ENCODE measurements at places on chromosomes 11 and 22.
A peak's percentile ranks its signal among the peaks of the same experiment; 100 is the strongest.

GRCh38 chr11:114077482-114078305, 18.2 kb downstream of the ZBTB16 start:
- no peak for DNase-seq

DNA sequence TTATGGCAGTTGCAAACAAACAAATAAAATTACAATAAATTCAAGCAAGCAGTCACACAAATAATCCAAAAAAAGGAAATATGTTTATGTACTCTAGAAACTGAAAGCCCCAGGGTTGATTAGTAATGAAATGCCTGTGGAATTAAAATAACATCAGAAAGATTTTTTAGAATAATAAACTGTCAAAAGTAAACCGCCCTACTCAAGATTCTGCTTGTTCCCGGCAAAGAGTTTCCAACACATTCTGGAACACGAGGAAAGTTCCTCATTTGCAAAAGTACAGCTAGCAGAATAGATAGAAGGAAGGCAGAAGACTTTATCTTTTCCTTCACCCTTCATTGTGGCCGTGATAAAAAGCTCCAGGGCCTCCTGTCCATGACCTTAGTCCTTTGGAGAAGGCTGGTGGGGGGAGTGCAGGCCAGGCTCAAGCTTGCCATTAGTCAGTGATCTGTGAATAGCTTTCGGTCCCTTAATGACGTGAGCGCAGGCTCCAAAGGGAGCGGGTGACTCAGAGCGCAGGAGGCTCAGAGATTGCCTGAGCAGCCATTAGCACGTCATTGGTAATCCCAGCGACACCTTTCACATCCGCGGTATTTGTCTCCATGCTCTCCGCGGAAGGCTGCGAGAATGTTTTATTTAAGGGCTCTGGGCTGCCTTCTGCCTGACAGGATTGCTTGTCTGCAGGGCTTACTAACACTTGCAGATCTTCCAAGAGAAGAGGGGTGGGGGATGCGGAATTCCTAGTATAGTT, 458.3 kb downstream of the METTL15 start:
- DNase-seq = peak; percentile 70

- DNase-seq = no peak
Measured at GRCh38 chr11:64235437-64236161, 1.2 kb downstream of the VEGFB start.

DNA sequence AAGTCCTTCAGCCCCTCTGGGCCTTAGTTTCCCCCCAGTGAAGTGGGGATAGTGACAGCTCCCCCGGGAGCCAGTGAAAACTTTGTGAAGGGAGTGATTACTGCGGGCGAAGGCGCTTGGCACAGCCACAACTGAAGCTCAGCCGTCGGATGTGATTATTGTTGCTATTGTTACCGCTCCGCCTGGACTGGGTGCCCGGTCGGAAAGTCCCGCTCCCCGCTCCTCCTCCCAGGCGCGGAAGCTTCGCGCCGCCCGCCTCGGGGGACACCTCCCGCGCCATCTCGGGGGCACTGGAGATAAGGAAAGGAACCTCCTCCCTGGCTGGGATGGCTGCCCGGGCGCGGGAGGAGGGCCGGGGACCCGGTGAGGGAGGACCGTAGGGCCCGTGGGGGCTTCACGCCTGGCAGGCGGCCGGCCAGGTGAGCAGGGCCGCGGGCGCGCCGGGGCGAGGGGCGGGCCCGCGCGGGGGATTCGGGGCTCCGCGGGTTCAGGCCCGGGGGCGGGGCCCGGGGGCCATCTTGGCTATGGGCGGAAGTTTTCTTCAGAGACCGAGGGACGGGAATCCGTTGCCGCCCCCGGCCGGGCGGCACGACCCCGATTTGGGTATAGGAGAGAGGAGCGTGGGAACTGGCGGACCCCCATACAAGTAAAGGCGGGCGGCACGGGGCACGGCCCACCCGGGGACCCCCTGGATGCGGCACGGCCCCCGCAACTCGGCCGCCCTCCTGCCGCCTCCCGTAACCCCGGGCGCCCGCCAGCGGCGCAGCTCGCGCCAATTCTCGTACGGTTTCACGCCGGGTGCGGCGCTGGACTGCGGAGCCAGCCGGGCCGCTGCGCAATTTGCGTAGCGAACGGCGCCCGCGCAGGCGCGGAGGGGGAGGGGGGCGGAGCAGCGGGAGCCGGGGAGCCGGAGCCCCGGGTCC, at the start of gene GPR137:
GPR137 (plus strand) TSS at position 887 of the 923 bp plus-strand sequence. CDS start 677 bp downstream, outside the sequence.
- peak; percentile 92 for DNase-seq

DNA sequence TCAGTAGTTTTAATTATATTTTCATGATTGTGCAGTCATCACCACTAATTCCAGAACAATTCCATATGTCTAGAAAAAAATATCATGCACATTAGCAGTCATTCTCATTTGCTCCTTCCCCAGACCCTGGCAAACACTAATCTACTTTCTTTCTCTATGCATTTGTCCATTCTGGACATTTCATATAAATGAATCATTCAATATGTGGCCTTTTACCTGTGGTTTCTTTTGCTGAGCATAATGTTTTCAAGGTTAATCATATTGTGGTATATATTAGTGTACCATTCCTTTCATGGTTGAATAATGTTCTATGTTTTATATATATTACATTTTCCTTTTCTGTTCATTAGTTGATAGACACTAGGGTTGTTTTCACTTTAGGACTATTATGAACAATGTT, 811.1 kb upstream of the RAG2 start:
- no peak for DNase-seq

DNA sequence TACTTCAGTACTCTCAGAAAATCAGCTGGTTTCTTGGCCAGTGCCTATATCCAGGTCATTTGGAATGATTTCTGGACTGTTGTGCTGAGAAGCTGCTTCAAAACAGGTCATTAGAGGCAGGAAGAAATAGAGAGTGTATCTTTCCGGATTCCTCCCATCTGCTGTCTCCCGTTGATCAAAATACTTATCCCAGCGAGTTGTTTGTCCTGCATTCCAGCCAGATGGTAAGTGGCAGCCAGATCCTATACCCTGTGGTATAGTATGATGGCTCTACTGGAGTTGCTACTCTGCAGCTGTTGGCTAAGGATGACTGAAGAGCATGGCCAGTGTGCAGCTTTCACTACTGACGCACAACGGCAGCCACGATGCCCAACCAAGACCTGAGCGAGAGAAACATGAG, 560.9 kb upstream of the ANO5 start:
- peak; percentile 64 for DNase-seq

- DNase-seq = no peak
Measured at GRCh38 chr11:93718057-93718563, 23.2 kb downstream of the TAF1D start.

DNA sequence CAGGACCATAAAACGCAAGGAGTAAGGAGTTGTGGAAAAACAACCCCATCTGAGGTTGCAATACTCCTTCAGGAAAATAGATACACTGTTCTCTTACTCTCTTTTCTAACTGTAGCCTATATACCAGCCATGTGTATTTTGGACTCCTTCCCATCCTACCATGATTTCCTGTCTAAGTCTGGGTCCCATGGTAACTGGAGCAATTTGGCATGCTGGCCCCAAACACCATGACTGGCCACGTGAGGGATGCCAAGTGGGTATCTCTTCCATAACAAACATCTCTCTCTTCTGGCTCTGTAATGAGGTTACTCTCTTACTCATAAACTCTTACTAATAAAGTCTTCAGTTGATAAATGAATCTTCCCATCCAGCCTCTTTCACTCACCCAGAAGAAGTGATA, 26.5 kb downstream of the ABTB2 start:
- DNase-seq = peak; percentile 66

- no peak for DNase-seq
Measured at GRCh38 chr11:107050121-107050520, 31.8 kb upstream of the GUCY1A2 start.

DNA sequence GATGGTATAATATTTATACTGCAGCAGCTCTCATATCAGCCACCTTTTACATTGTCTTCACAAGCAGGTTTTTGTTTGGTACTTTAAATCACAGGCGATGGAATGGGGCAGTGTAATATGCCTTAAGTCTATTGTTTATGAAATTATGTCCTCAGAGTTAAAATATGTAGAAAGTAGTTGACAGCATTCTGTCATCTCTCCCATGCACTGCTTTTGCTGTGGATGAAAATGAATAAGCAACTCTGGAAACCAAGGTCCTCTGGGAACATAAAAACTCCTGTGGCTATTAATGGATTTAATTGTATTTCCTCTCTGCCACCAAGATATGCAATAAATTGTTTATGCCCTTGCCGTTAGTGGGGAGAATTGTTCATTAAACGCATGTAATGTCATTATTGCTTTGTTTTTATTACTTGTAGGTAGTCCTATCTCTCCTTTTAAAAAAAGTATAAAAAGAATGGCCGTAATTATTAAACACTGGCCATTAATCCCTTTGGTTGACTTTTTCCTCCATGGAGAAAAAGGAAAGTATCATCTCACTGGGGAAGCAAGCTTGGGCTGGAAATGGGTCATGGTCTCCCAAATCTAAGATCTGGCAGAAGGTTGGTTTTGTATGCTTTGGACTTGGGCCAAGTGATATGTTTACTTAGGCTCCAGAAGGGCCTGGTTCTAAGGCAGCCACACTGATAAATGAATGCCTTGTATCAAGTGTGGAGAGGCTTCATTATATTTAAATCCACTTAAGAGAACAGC, 13.1 kb downstream of the PACS1 start:
- DNase-seq = peak; percentile 25

- DNase-seq = peak; percentile 75
Measured at GRCh38 chr22:44523981-44524759, 26.1 kb upstream of the RTL6 start.

GRCh38 chr22:35555483-35555890, 14.9 kb downstream of the RASD2 start:
- DNase-seq = no peak

- no peak for DNase-seq
Measured at GRCh38 chr11:9982796-9983579, 311.0 kb downstream of the SBF2 start.

GRCh38 chr22:49768951-49769690, 58.6 kb downstream of the BRD1 start:
- peak; percentile 89 for DNase-seq

DNA sequence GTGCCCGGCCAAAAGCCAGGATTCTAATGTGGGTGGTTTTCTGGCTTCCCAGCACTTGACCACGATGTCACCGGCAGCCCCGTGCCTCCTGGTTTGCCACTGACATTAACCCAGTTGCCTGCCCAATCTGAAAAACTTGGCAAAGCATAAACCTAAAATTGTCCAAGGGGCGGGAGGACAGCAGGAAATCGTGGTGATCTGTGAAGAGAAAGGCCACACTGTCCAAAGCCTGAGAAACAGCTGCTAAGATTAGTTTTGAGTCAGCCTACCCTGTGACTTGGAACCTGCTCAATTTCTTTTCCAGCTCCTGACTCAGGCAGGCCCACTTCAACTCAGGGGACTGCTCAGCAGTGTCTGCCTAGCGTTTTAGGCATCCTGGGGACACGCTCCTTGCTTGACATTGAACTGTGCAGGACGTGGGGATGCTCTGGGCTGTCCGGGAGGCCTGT, 8.2 kb upstream of the F2 start:
- DNase-seq = peak; percentile 90

DNA sequence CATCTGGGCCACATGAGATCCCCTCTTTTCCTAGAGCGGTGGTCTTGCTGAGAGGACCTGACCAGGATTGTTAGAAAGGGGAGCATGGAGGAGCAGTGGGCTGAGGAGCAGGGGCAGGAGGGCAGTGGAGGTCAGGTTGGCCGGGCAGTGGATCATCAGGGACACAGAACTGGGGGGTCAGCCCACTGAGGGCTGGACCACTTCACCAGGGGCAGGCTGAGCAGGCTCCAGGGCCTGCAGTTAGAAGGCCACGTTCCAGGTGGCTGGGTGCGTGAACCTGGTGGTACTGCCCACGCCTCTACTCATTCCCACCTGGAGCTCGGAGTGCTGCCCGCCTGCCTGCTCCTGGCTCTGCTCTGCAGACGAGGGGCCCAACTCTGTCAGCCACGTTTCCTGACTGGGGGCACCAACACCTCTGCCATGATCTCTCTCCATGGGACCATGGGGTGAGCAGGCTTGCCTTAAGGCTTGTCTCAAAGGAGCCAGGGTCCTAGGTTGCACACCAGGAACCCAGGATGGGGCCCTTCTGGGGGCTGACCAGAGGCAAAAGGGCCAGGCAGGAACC, 9.7 kb downstream of the MRGPRF start:
- DNase-seq = no peak

- no peak for DNase-seq
Measured at GRCh38 chr22:43053176-43053575, 36.0 kb downstream of the TTLL1 start.

DNA sequence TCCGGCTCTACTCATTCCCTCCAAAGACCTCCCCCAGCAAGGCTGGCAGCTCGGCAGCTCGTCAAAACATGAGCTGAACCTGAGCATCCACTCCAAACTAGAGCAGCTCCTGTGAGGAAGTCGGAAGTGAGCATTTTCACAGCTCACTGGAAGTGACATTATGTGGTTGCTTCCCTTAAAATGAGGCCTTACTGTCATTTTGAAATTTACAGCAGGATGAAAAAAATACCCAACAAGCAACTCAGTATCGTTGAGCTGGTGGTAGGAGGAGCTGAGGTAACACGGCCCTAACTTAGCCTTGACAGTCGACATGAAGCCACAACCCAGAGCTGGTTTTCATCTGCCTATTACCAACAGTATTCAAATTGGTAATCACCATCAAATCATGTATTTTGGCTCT, 38.0 kb upstream of the ARFGAP3 start:
- no peak for DNase-seq

- no peak for DNase-seq
Measured at GRCh38 chr11:34366522-34366921, 8.7 kb upstream of the ABTB2 start.

- DNase-seq = peak; percentile 63
Measured at GRCh38 chr22:27800250-27801201, 1.0 kb downstream of the MN1 start.

- no peak for DNase-seq
Measured at GRCh38 chr11:3894128-3894731, 38.8 kb downstream of the STIM1 start.

DNA sequence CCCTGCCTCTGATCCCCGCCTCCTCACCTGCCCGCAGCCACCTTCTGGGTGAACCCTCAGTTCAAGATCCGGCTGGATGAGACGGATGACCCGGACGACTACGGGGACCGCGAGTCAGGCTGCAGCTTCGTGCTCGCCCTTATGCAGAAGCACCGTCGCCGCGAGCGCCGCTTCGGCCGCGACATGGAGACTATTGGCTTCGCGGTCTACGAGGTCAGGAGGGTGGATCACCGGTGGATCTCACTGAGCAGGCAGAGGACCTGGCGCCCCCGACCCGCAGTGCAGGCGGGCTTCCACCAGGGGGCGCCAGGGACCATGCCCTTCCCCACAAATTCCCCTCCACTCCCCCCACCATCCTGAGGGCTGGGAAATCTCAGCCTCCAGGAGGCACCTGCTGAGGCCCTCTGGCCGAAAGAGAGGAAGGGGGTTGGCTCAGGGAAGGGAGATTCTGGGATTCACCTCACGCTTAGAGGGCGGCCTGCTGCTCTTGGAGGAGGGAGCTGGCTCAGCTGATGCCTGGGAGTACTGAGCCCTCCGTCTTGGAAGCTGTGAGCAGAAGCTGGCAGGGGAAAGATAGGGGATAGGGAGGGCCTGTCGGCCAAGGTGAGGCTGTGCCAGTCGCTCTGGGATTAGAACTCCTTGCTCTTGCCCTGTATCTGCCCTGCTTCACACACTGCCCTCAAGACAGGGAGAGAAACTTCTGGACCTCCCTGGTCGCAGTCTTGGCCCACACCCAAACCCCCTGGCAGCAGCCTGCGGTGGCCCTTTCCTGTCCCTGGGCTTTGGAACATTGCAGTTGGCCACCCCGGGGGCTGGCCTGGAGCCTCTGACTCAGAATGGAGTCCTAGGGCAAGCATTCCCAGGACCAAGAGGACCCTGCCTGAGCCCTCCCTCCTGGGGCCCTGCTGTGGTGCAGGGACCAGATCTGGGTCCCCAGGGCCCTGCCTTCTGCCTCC, 23.2 kb downstream of the CAPN1 start:
- DNase-seq = peak; percentile 35

GRCh38 chr11:75264971-75265370, 24.4 kb downstream of the TPBGL start:
- no peak for DNase-seq

GRCh38 chr22:46262449-46263215, 511 bp downstream of the PKDREJ start:
- DNase-seq = peak; percentile 47

Data from tongue (tissue), 3 donors.